Left ventricle myocardium inferior (tissue), 1 donor: ENCODE measurements at places on chromosomes 2 and 18. TPM values are rescaled to one million over a fixed set of nuclear protein-coding genes. Genes with fewer than 3 reads are reported as not detected.

Gene LONRF2
- total RNA-seq, result 19.0 TPM

Gene QPCT
- 2.0 TPM for total RNA-seq

GRCh38 chr2:166625670-166626069 lies 131.6 kb upstream of the SCN7A start:
- DNase-seq, result no peak

DNA sequence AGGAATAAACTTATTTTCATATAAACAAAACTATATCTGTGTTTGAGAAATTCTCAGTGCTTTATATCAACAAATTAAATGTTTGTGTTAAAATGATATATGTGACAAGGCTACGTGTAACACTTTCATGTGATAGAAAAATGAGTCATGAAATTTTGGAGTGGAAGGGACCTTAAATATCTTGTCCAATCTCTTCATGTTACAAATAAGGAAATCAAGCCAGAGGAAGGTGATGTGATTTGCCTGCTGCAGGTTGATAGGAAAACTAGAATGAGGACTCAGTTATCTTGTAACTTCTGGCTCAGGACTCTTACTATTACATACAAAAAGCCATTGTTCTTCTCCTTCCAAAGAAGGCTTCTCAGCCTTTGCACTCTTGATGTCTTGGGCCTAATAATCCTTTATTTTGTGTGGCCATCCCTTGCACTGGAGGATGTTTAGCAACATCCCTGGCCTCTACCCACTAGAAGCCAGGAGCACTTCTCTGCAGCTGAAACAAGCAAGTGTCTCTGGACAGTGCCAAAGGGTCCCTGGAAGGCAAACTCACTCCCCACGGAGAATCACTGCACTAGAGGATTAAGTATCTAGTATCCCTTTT lies 43.0 kb upstream of the NARS1 start:
- DNase-seq, result no peak
